ENCODE measurements at places on chromosomes 7 and 10. TPM values are rescaled to one million over a fixed set of nuclear protein-coding genes. Genes with fewer than 3 reads are reported as not detected.

Gene GJC3
- 0.32 TPM for total RNA-seq

Gene BICC1
- total RNA-seq: not detected

Gene DENND2A
- not detected for total RNA-seq

Gene TAS2R3
- 0.88 TPM for total RNA-seq

Gene SPDYE5
- total RNA-seq: not detected

Gene GPR15LG
- not detected for total RNA-seq

Gene FKBP14
- 8.9 TPM for total RNA-seq

Gene AKR1C8
- 1.4 TPM for total RNA-seq

Data from T-helper 1 cell treated with Interleukin-12 subunit alpha and Interleukin-12 subunit beta and Interleukin-4 antibody, amounts not matched to agents 30 ng/mL and 1 ng/mL, for 36 hours (primary cell).